ENCODE measurements at places on chromosomes 1 and 21. TPM values are rescaled to one million over a fixed set of nuclear protein-coding genes. Genes with fewer than 3 reads are reported as not detected.

The FAM229A gene
- 3.1 TPM for total RNA-seq

The OR2M3 gene
- not detected for total RNA-seq

The LAD1 gene
- total RNA-seq: 3.8 TPM

The EFHD2 gene
- 19.4 TPM for total RNA-seq

The ITLN2 gene
- total RNA-seq: not detected

The BNIPL gene
- total RNA-seq: 9.5 TPM

The LCE2B gene
- total RNA-seq: not detected

The PIP5K1A gene
- total RNA-seq: 117 TPM

The OR2M5 gene
- total RNA-seq: not detected

The PHTF1 gene
- 57.7 TPM for total RNA-seq

The DISP3 gene
- total RNA-seq: 30.2 TPM

The GNB1 gene
- total RNA-seq: 253 TPM

The GJB3 gene
- total RNA-seq: 1.6 TPM

The TMEM61 gene
- 0.71 TPM for total RNA-seq

The VHLL gene
- total RNA-seq: not detected

The DMBX1 gene
- 0.55 TPM for total RNA-seq

The RSPH1 gene
- total RNA-seq: 1.2 TPM

The CFHR1 gene
- total RNA-seq: not detected

The CFHR5 gene
- total RNA-seq: not detected

The TTC22 gene
- 3.2 TPM for total RNA-seq

The TCHH gene
- 0.66 TPM for total RNA-seq

The COL24A1 gene
- total RNA-seq: 6.9 TPM

The SH2D2A gene
- total RNA-seq: 0.27 TPM

The GRHL3 gene
- total RNA-seq: 0.55 TPM

The AMPD1 gene
- 0.71 TPM for total RNA-seq
